ENCODE measurements at places on chromosomes 2 and 18.

DNA sequence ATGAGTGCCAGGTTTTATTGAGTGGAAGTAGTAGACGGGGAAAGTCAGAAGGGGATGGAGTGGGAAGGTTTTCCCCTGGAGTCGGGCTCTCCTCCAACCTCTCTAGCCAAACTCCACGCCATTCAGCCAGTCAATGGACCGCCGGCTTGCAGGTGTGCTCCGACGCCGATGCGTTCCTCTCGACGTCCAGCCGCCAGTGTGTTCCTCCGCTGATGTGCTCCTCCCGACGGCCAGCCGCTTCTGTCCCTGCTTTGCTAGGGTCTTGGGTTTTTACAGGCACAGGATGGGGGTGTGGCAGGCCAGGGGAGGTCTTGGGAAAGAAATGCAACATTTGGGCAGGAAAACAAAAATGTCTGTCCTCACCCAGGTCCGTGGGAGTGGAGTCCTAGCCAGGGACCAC is 94.3 kb upstream of the TEX51 start:
- no peak for DNase-seq

- DNase-seq: no peak
Observed at GRCh38 chr2:224241812-224242211, 160.1 kb downstream of the FAM124B start.

DNA sequence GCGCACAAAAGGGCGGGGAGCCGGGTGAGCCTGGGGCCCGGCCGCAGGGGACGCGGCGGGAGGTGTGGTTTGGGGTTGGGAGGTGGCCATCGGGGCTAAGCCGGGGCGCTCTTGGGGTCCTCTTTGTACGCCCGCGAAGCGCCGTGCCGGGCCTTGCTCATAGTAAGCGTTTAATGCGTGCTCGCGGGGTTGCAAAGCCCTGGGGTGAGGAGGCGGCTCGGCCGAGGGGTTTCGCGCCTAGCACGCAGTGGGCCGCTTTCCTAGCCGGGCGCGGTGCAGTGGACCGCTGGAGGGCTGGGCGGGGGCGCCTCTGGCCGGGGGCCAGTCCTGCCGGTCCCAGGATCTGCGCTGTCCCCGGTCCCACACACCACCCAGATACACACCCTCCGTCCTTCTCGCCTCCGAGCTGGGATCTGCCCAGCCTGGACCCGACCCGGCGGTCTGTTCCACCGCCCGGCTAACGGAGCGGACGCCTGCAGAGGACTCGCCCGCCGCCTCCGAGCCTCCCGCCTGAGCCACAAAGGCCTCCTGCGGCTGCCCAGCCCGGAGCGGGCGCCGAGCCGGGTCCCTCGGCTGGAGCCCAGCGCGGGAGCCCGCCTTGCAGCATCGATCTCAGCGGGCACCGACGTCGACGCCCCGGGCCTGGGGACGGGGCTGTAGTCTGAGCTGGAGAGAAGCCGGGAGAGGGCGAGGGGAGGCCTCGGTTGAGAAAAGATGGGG is 564 bp downstream of the DPYSL5 start:
- DNase-seq: peak; percentile 33

GRCh38 chr2:68784188-68784587 is 49.6 kb downstream of the ARHGAP25 start:
- no peak for DNase-seq

GRCh38 chr2:189477756-189478155 is 36.5 kb downstream of the WDR75 start:
- no peak for DNase-seq

DNA sequence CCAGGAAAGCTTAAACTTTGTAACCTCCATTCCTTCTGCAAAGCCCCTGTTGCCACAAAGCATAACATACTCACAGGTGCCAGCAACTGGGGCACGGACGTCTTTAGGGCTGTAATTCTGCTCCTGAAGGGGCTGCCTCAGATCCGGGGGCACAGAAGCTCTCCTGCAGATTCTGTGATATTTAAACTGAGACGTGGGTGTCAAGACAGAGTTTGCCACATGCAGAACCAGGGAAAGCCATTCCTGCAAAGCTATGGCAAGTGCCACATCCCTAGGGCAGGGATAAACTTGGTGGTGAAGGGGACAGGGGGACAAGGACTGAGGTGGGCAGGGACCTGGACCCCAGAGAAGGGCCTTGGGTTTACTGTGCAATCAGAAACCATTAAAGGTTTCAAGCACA is 247.2 kb downstream of the EIPR1 start:
- no peak for DNase-seq
